ENCODE measurements at places on chromosomes 3 and 15.

DNA sequence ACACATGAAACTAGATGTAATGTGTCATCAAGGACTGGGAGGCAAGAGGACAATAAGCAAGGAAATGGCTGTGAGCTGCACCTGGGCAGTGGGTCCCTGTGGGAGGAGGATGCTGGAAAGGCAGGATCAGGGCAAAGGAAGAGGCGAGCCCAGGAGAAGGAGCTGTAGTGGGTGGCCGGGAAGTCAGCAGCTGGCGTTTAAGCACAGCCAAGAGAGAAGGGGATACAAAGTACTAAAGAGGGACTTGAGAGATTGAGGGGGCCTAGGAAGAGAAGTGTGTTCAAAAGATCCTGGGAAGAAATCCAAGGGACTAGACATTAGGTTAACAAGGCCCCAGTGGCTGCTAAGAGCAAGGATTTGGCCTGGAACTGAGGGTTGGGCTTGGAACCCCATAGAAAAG is 188.5 kb upstream of the SLC24A5 start:
- DNase-seq = no peak
- H3K27me3 ChIP-seq = no peaks in the 10 kb centered on the region
- H3K27ac ChIP-seq = no peak overlapping the region
- H3K4me1 ChIP-seq = no peaks in the 10 kb centered on the region
- H3K36me3 ChIP-seq = no peaks in the 10 kb centered on the region

DNA sequence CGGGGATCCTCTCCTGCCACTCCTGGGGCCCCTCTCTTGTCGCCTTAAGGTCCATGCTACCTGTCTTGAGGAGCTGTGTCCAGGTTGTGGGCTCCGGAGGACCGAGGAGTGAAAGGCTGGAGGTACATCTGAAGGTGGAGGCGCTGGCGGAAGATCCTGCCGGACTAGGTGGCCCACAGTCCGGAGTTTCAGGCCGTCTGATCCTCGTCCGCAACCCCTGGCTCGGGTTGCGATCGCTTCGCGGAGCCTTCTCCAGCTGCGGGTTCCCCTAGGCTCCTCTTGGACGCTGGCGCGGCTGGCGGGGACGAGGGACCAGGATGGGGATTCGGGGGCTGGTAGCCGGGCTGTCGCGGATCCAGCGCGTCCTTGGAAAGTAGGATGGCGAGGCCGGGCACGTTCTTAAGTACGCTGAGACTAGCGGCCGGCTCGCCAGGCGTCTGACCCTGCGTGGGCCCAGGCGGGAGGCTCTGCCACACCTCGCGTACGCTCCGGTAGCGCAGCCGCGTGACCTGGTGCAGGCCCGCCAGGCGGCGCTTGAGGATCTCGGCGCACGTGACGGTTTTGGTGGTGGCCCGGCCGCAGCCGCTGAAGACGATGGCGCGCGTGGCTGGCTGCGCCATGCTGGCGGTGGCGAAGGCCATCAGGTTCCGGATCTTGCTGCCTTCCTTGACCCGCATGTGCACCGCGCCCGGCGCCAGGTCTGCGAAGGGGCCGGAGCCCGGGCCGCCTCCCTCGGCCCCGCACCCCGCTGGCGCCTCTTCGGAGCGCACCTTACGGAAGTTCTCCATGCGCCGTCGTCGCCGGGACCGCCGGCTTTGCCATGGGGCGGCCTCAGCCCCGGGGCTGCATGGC is 550 bp downstream of the RPP25 start:
- H3K27me3 ChIP-seq = peaks cover 24% of the 10 kb centered on the region
- peak; percentile 88 for DNase-seq
- peak overlapping the region; percentile 93 for H3K27ac ChIP-seq
- H3K4me1 ChIP-seq = peaks cover 40% of the 10 kb centered on the region

DNA sequence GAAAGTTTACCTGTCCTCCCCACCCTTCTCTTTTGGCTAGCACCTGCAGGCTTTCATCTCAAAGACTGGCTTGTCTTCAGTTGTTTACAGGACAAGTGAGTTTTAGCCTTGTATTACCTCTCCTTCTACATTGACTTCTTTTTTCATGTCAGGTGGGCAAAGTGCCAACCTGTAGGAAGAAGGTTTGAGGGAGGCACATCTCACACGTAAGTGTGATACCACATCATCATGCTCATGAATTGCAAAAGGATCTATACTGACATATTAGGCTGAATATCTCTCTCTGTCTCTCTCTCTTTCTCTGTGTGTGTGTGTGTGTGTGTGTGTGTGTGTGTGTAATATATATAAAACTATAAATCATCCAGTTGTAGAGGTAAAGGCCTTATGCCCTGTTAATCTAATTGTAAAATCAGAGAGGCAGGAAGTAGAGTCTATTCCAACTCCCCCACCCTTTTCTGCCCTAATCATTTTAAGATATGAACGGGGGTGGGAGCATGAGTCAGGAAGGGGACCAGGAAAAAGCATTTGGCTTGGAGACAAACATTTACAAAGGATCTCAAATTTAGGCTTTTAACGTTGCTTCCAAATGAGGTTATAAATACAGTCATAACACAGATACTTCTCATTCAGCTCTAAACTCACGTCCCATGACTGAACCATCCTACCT is 107.0 kb upstream of the PFN2 start:
- H3K27ac ChIP-seq = no peak overlapping the region
- H3K36me3 ChIP-seq = no peaks in the 10 kb centered on the region
- no peak for DNase-seq

DNA sequence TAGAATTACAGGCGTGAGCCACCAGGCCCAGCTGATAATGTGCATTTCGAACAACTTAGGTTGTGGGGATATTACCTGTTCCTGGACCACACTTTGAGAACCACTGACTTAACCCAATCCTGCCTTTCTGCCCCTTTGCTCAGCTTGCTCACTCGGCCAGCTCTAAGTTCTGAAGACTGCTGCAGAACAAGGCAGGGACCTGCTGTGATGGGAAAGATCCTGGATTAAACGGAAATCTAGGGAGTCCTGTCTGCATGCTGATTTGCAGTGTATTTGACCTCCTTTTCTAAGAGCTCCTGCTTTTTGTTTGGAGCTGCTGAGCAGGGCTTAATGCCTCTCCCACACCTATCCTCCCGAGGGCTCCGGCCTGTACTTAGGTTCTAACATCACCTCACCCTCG is 2.9 kb downstream of the LTK start:
- H3K27ac ChIP-seq = no peak overlapping the region
- DNase-seq = no peak
- H3K4me1 ChIP-seq = peaks cover 21% of the 10 kb centered on the region
- no peaks in the 10 kb centered on the region for H3K36me3 ChIP-seq

DNA sequence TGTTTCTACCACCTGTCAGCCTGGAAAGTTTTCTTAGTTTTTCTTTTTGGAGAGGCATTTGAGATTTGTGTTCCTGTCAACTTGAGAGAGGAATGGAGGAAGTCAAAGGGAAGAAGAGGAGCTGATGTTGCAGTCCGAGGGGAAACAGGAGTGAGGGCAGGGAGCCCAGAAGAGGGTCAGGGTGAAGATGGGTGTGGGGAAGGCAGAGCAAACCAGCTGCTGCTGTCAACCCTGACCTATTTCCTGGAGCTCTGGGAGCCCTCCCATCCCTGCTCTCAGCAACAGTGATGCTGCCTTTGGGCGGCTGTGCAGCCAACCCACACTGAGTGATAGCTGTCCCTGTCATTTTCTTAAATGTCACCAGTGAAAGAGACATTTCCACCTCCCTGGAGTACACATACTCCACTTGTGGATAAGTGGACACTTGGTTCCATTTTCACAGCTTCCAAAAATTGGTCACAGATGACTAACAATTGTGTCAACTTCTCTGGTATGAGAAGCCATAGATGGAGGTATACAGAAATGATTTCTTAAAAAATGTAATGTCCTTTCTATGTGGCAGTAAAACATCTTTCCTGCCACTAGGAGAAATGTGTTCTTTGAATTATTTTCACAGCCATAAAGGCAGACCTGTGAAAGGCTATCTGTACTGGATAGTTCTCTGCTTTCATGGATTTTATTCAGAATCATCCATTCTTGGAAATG is 556.3 kb upstream of the TBL1XR1 start:
- H3K4me3 ChIP-seq = no peak overlapping the region
- H3K27me3 ChIP-seq = no peaks in the 10 kb centered on the region
- peak; percentile 10 for DNase-seq
- no peak overlapping the region for H3K27ac ChIP-seq
- no peaks in the 10 kb centered on the region for H3K4me1 ChIP-seq

DNA sequence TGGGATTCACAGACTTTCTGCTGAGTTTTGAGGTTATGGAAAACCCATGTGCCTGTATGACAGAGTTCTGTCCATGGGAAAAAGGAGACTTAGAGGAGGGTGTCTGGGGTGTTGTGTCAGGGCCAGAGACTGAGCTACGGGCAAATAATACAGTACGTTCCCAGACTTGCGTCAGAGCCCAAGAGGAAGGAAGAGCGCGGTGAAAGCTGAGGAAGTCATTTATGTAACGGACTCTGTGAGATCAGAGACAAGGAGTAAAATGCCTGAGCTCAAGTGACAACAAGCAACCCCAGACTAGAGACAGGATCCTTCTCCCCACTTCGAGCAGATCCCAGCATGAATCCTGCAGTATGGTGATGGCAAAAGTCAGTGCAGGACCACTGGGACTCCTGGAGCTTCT is 368.6 kb upstream of the MCTP2 start:
- no peaks in the 10 kb centered on the region for H3K36me3 ChIP-seq
- H3K4me3 ChIP-seq = no peak overlapping the region
- H3K4me1 ChIP-seq = no peaks in the 10 kb centered on the region
- H3K27me3 ChIP-seq = no peaks in the 10 kb centered on the region
- H3K27ac ChIP-seq = no peak overlapping the region

DNA sequence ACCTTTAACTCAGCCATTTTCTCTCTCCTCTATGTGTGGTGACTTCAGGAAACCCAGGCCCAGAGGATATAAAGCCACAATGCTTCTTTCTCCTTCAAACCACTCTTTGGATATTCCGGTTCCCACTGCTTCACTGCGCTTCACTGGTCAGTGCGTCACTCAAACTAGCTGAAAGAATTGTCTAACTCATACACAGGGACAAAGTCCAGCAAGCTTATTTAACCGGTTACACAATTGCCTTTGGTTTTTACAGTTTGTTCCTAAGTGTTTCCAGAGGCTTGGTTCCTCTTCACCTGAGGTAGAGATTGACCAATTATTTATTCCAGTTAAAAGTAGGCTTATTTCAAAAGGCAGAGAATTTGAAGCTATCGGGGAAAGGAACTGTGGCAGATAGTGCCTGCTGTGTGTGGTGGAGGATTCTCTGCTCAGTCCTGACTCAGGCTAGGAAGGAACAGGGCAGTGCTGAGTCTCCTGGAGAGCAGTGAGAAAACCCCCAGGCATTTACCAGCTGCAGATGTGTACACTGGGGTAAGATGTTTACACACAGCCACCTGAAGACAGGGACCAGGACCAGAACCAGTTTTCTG is at the start of gene HGD:
Gene HGD (minus strand): TSS at position 145 of the 587 bp plus-strand sequence. CDS start 128 bp downstream, at position 17.
- H3K27me3 ChIP-seq = no peaks in the 10 kb centered on the region
- H3K36me3 ChIP-seq = no peaks in the 10 kb centered on the region
- H3K4me1 ChIP-seq = peaks cover 31% of the 10 kb centered on the region

DNA sequence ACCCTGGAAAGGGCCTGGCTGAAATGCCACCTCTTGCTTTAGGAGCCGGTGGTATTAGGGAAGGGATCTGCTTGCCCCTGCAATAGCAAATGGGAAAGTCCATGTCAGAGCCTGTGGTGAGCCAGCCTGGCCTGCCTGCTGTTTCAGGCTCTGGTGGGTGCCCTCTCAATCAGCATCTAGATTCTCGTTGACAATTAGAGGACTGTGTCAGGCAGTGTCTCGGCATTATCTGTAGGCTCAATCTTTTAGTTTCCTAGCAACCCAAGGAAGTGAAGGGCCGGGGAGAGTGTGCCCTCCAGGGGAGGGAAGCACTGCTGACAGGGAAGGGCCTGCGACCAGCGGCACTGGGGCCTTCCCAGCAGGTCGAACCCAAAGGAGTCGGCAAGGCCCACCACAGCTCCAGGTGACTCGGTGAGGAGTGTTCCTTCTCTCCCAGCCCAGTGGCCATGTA is 42.1 kb downstream of the TLE3 start:
- no peak overlapping the region for H3K27ac ChIP-seq
- DNase-seq = no peak
- no peaks in the 10 kb centered on the region for H3K4me1 ChIP-seq
- H3K36me3 ChIP-seq = peaks cover 94% of the 10 kb centered on the region
- no peaks in the 10 kb centered on the region for H3K27me3 ChIP-seq

- no peaks in the 10 kb centered on the region for H3K27me3 ChIP-seq
- H3K4me3 ChIP-seq = no peak overlapping the region
- DNase-seq = no peak
- H3K36me3 ChIP-seq = no peaks in the 10 kb centered on the region
- H3K4me1 ChIP-seq = no peaks in the 10 kb centered on the region
Measured at GRCh38 chr15:38021259-38021658, 86.8 kb downstream of the TMCO5A start.

- no peaks in the 10 kb centered on the region for H3K36me3 ChIP-seq
- no peaks in the 10 kb centered on the region for H3K27me3 ChIP-seq
- no peak overlapping the region for H3K27ac ChIP-seq
Measured at GRCh38 chr15:99719096-99719541, 14.1 kb downstream of the LYSMD4 start.

- no peak overlapping the region for H3K4me3 ChIP-seq
- H3K27me3 ChIP-seq = no peaks in the 10 kb centered on the region
- no peak overlapping the region for H3K27ac ChIP-seq
- peaks cover 94% of the 10 kb centered on the region for H3K4me1 ChIP-seq
- DNase-seq = peak; percentile 30
Measured at GRCh38 chr15:73078722-73079121, 26.5 kb downstream of the NEO1 start.

GRCh38 chr3:101677436-101678286 is 729 bp upstream of the ZBTB11 start:
- H3K27me3 ChIP-seq = no peaks in the 10 kb centered on the region
- H3K4me3 ChIP-seq = peak overlapping the region; percentile 93
- H3K27ac ChIP-seq = peak overlapping the region; percentile 99
- H3K4me1 ChIP-seq = peaks cover 11% of the 10 kb centered on the region

DNA sequence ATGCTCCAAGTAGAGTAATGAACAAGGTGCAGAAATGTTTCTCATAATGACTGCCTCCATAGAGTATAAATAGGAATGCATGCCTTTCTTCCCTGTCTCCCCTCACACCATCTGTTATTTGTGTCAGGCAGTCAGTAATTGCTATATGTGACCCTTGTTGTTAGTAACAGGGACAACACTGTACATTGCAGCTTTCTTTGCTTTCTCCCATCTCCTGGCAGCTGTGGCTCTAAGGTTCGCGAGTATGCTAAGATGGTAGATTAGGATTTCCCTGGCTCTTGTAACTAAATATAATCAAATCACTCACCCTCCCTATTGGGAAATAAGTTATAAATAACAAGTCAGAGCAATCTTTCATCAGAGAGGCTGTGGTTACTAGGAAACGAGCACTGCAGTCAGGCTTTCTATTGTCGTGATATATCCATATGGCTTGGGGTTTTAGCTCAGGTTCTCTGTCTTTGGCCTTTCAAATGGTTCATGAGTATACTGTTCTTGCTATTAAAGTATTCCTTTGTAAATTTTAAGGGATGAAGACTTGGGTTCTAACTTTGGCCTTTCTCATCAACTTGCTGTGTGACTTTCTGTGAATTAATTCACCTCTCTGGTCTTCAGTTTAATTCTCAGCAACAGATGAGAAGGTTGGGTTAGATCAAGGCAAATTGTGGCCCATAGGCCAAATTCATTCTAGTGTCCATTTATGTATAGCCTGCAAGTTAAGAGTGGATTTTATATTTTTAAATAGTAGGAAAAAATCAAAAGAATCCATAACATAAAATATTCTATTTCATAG is 8.1 kb upstream of the MINDY4B start:
- no peaks in the 10 kb centered on the region for H3K4me1 ChIP-seq
- H3K36me3 ChIP-seq = no peaks in the 10 kb centered on the region

Data from transverse colon (tissue), 4 donors.